Activated naive CD4-positive, alpha-beta T cell (primary cell): ENCODE measurements at places on chromosomes 2 and 18.

DNA sequence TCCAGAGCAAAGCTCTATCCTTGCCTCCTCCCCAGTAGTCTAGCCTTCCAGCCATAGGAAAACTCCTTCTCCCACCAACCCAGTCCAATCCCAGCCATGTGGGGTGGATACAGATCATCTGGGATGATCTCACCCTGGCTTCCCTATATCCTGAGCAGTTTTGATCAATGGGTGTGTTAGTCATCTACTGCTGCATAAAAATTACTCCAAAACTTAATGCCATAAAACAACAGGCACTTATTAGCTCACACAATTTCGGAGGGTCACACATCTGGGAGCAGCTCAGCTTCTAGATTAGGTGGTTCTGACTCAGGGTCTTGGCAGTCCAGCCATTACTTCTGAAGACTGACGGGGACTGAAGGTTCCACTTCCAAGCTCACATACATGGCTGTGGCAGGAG, 190.4 kb downstream of the SPP2 start:
- DNase-seq = no peak

GRCh38 chr2:221612161-221612560, 40.1 kb upstream of the EPHA4 start:
- no peak for DNase-seq

DNA sequence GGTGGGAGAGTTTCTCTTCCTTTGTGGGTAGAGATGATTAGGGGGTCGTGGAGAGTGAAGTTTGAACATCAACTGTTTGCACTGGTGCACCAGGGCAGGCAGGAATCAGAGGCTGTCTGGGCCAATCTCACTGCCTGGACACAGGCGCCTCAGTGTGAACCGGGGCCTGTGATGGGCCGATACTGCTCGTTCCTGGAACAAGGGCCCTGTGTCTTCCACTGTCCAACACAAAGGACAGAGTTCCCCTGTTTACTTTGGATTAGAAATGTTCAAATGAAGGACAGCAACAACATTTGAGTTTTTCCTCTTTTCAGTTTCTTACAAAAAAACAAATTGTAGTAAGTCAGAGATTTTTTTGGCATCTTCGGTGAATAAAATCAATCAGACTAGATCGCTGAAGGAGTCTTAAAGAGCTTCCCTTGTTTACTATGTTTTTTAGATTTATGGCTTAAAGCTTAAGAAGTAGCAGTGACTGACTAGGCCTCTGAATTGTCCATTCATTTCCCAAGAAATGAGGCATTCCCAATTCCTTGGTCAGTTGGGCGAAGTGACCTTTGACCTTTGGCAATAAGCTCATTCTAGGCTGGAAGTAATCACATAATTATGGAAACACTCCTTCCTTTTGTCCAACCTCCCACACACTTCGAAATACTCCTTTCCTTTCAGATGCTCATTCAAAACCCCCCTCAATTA, 11.6 kb upstream of the TGFA start:
- no peak for DNase-seq

DNA sequence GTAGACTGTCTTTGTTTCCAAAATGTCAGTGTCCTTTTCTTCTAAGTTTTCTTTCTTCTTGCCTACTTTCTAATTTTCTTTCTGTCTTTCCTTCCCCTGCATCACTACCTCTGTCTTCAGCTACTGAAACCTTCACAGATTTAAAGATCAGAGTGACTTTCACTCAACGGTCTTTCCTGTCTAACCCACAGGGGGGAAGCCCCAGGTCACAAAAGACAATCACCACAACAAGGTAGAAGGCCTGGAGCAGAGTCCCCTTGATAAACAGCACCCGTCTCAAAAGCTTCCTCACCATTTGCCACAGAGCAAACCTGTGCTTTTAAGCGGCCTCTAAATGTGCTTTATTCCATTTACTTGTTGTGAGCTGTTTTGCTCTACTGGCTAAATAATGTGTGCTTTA, 665.4 kb downstream of the BCL11A start:
- DNase-seq = peak; percentile 3

GRCh38 chr2:98586551-98587140, 21.7 kb downstream of the COA5 start:
- no peak for DNase-seq

DNA sequence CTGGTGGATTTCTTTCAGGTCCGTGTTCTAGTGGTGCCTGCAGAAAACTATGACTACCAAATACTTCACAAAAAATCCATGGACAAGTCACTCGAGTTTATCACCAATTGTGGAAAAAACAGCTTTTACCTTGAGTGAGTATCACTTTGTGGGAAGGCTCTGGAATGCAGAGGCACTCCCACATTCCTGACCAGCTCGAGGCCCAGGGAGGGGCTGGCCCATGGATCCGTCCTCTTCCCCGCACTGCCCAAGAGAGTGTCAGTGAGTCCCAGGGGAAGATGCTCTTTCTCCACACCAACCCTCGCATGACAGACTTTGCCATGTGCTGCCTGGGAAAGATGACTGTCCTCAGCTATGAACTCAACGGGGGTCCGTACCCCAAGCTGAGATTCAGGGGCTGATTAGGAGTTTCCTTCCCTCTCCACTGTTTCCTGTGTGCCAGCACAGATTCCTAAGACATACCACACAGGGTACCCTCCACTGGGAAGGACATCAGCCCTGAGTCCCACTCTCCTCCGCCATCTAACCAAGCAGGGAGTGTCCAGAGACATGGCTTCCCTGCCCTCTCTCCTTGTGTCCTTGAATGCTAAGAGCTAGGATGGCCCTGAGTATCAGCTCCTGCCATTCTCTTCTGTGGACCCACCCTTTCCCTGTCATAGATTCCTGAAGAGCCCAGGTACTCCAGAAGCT, 155.9 kb downstream of the LAMA3 start:
- DNase-seq = no peak

DNA sequence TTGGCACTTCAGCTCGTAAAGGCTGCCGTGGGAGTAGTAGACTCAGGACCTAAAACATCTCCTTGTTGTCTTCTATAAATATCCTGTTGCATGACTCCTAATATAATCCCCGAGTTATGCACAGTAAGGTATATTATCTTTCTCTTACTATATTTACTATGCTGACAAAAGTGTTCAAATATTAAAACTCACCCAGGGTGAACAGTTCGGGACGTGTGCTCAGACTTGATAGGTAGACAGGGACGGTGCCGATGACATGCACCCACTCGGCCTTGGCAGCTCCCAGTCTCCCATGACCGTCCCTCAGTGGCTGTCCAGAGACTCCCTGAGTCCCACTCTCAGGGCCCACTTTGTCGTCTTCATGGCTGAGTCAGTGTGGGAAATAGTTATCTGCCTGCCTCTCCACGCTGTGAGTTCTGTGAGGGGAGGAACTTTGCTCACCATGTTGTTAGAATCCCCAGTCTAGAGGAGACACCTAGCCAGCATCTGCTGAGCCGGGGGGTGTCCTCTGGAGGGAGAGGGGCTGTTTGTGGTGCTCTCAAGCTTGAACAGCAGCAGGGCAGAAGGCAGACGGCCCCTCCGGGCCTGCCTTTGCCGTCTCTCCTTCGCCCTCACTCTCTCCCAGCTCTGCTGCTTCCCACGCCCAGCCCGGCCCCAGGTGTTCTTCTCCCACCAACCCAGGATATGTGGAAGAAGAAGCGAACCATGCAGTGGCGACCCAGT, 75.0 kb downstream of the DGKD start:
- DNase-seq = no peak

- no peak for DNase-seq
Measured at GRCh38 chr2:196168181-196168580, 3.2 kb downstream of the STK17B start.

GRCh38 chr2:44932564-44933392, 8.7 kb upstream of the SIX3 start:
- DNase-seq = no peak

- DNase-seq = no peak
Measured at GRCh38 chr2:145055651-145056050, 535.7 kb upstream of the ZEB2 start.

- no peak for DNase-seq
Measured at GRCh38 chr2:191376981-191377629, 131.9 kb downstream of the MYO1B start.

DNA sequence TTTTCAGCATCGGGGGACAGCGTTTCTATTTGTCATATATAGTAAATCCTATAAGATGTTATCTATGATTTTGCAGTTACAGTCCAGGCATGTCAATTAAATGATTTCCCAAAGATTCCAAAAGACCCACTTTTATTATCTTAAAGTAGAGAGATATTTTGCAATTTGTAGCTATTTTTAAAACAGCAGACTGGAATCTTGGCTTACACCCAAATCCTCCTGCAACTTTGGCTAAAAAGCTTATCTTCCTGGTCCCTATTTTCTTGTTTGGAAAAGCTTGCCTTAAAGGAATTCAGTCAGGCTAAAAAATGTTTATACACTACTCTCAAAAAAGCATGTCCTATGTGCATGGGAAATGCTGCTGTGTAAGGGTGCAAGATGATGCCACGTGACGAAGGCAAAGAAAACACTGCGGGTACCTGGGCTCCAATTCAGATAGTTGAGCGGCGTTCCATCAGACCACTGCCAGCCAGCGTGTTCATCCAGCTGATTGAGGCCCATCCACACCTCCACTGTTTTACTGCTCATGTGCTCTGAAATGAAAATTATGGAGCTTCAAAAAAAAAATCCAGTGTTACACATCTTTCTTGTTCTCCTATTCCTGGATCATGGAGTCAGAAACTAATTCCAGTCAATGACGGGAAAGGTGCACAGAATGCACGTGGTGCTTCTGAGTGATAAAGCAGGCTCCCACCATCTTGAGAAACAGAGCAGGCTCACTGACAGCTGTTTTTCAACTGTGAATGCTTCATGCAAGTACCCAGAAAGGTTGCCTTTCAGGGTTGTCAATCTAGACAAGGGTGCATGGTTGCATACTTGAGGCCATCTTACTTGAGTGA, 33.8 kb downstream of the PLA2R1 start:
- no peak for DNase-seq

DNA sequence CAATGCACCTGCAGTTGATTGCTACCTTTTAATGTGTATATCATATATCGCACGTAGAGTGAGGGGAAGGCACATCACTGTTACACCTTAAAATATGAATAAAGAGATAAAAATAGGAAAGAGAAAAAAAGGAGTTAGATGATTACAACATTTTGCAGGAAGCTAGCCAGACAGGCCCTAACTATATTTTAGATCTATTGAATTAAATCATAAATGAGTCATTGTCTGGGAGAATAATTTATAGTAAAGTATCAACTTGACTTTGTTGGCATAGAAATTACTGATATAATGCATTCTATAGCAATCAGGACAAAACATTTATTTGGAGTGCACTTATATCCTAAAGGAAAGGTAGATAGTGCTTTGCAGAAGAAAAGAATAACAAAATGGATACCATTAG, 384.9 kb upstream of the NXPH2 start:
- DNase-seq = no peak

DNA sequence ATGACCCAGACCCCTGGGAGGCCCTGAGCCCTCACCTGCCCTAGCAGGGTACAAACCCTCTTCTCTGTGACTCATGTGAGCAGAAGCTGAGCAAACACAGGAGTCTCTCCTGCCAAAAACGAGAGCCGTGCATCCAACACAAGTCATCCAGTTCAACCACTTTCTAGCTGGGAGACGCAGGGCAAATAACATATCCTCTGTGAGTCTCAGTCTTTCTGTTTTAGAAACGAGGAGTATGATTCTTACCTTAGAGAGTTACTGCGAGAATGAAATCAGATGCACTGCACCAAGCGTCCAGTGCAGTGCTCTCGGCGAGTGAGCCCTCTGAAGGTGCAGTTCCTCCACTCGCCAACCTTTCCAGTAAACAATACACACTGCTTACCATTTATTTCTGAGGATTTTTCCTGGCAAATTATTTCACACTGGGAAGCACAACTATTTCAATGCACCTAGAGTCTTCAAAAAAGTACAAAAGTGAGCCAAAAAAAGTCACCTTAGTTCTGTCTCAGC, 331.8 kb upstream of the MYT1L start:
- DNase-seq = no peak

GRCh38 chr2:170586571-170587095, 128.5 kb upstream of the SP5 start:
- DNase-seq = no peak

DNA sequence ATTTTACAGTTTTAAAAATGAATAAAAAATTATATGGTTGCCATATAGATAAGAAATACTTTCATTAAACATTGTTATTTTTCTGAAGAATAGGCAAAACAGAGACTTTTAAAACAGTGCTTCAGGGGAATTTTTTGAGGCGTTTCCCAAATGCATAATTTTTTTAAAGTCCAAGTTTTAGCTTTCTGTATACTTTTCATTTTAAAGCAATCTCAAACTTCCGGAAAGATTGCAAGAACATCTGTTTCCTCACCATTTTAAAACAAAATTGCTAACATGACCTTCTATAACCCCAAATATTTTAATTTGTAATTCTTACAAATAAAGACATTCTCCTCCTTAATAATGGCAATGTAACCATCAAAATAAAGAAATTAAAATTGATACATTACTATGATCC, 15.1 kb upstream of the MBD2 start:
- no peak for DNase-seq

DNA sequence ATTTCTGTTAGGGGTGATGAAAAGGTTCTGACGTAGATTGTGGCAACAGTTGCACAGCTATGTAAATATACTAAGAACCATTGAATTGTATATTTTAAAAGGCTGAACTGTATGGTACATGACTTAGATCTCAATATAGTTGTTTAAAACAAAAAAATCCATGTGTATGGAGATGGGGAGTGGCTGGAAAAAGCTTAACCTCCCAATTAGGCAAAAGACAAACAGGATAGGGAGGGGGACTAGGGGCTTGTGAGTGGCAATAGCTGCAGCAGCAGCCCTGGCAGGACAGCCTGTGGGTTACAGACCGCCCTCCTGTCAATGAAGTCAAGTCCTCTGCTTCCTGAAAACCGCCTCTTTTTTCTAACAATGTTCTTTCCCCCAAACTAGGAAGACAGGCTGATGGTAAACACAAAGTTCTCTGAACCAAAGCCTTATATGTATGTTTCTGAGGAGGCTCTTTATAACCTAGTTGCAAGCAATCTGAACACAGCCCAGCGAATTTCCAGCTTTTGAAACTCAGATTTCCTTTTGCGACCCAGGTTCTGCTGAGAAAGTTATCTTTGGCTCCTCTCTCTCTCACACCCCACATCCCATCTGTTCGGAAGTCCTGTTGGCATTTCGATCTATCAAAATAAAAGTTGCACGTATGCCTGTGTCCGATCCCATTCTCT, 10.3 kb downstream of the ATP8B1 start:
- DNase-seq = no peak
